SK-N-MC (cell line): ENCODE measurements at places on chromosomes 5 and 9.

DNA sequence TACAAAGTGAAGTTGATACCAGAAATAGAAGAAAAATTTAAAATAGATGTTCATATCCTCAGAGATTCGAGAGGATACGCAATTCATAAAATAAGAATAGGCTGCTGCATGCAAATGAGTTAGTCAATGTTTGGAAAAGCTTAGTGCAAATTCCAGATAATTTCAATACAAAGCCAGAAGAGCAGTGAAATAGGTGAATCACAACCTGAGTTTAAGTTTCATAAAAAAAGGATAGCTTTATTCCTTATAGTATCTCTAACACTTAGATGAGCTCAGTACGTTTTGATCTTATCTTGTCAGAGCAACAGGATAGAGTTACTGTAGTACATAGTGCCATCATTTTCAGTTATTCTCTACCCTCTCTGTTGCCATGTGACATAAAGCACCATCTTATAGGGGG, 653.4 kb upstream of the ZNF608 start:
- no peak for DNase-seq

DNA sequence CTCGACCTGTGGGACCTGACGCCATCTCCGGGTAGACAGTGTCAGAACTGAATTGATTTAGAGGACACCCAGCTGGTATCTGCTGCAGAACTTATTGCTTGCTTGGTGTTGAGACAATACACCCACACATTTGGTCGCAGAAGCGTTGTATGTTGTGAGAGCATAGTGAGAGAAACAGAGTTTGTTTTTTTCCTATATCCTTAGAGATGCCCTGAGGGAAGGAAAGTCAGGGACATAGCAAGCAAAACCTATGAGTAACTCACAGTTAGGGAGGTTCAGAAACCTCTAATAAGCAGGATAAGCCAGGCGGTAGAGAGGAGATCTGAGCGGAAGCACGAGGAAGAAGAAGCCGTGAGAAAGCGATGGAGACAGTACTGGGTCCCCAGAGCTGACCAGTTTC, 59.8 kb downstream of the PTCD2 start:
- no peak for DNase-seq

DNA sequence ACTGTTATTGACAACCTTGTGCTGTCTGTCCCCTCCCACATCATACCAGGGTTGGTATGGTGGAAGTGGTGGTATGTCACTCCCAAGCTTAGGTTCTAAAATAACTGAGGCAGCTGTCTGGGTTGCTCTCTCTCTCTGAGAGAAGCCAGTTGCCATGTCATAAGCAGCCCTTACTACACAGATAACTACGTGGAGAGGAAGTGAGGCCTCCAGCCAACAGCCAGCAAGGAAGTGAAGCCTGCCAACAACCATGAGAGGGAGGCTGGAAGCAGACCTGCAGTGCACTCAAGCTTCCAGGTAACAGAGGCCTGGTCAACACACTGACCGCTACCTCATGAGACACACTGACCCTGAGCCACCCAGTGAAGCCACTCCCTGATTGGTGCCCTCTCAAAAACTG, 18.6 kb downstream of the CTNNAL1 start:
- DNase-seq: no peak

DNA sequence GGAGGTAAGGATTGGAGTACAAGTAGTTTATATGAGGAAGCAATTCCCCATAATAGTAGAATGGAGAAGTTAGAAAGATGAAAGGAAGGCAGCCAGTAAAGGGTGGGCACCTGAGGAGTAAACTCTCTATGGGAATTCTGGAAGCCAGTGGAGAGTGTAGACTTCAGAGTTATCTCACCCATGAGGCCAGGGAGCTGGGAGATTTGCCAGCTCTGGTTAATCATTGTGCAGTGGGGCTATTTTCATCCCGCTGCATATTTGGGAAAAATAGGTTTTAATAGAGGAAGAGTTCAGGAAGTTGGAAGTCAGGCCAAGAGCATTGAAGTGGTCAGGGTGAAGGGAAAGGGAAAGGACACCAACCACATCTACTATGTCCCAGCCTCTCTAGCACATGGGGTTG, 242.3 kb upstream of the BRINP1 start:
- DNase-seq: no peak

DNA sequence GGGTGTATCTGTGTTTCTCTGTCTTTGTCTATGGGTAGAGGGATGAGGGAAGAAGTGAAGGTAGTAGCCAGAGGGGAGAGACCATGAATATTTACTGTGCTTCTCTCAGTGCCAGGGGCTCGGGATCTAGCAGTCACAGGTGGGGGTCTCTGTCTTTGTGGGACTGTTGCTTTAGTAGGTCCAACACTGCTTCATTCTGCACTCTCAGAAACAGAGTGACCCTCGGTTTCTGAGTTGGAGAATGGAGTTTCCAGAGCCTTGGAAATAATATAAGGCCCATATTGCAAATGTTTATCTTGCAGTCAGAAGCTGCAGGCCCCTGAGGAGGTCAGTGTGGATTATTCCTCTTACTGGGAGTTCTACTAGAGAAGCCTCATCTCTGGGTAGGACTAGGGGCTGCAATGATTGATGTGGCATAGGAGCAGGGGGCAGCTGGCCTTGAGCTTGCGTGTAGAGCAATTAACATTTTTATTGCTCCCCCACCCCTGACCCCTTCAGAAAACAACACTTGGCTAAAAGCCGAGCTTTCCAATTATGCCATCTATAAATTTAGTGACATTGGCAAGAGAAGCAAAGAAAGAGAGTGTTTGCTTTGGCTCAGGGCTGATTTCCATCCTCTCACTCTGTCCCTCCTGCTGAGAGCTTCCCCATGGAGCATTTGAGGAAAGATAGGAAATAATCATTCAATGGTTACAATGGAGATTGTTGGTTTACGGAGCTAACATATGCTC, 55.0 kb upstream of the TRPC7 start:
- no peak for DNase-seq

DNA sequence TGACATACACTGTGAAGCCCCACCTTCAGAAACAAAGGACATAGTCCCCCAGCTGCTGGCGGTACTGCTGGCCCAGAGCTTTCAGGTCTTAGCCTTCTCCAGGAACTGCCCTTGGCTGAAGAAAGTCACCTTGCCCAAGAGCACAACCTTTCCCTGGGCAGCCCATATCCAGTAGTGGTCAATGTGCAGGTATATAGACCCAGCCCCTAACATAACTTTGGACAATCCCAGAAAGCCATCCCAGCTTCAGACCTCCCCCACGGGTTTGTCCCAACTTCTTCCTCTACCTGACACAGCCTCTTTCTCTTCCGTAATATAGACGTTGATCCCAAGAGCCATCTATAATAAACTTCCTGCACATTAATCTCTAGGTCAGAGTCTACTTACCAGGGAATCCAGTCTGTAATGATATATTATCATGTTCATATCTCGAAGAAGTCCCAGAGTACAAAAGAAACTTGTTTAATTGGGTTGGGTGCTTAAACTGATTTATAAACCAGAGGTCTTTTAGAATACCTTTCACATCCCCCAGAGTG, 157.4 kb downstream of the SNCAIP start:
- DNase-seq: no peak

GRCh38 chr5:86337667-86338460, 279.9 kb upstream of the COX7C start:
- DNase-seq: no peak

GRCh38 chr5:163312598-163312997, 124.8 kb upstream of the CCNG1 start:
- DNase-seq: no peak

- DNase-seq: no peak
Observed at GRCh38 chr9:69120380-69121154, 53.5 kb upstream of the TJP2 start.

GRCh38 chr5:54162184-54162583, 148.2 kb downstream of the ARL15 start:
- no peak for DNase-seq

- DNase-seq: no peak
Observed at GRCh38 chr5:96075579-96076289, 114.1 kb upstream of the ELL2 start.

DNA sequence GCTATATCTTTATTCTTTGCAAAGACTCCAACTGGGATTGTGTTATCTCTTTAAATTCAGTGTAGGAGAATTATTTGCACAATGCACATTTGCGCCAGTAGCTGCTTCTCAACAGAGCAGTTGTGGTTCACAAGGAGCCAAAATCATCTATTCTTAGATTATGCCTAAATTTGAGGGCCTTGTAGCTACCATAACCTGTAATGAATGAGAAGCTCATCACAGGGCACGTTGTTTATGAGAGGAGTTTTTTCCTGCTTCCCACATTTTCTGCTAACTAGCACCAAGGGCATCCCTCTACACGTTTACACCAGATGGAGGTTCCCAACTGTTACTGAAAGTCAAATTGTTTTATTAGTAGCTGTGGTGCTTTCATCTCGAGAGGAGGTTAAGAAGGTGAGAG, 322.4 kb downstream of the TMEM161B start:
- no peak for DNase-seq

GRCh38 chr5:43772764-43773477, 169.9 kb downstream of the NNT start:
- peak; percentile 99 for DNase-seq

GRCh38 chr5:96958977-96959376, 23.1 kb downstream of the LNPEP start:
- no peak for DNase-seq

DNA sequence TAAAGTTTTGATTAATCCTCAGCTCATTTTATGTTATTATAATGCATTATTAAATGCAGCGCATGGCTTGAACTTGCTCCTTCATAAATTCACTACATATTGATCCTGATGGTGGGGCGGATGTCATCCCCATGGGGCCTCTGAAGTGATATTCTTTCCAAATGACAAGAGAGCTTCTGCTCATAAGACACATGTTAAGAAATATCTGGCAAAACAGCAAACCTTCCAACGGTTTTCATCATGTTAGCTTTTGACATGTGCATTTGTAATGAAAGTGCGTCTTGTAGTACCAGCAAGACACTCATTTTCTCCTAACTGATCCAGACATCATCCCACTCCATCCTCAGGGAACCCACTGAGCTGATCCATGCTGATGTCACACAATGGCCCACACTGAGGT, 45.7 kb downstream of the SEMA5A start:
- no peak for DNase-seq

- DNase-seq: no peak
Observed at GRCh38 chr5:616484-617039, 4.4 kb downstream of the CEP72 start.

DNA sequence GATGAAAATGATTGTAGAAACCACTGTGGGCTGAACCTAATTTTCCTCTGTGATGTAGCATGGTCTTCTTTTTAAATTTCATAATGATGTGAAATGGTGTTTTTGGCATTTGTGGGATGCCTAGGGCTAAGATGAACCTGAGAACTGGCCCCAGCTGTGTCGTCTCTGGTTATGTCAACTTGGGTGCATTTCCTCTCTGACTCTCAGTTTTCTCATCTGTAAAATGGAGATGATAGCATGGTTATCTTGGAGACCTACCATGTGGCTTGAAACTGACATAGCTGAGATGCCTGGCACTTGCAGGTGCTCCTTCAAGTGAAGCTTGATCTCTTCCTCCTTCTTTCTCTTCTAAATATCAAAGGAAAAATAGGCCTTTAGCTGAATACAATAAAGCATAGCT, 77.8 kb downstream of the BOD1 start:
- no peak for DNase-seq

DNA sequence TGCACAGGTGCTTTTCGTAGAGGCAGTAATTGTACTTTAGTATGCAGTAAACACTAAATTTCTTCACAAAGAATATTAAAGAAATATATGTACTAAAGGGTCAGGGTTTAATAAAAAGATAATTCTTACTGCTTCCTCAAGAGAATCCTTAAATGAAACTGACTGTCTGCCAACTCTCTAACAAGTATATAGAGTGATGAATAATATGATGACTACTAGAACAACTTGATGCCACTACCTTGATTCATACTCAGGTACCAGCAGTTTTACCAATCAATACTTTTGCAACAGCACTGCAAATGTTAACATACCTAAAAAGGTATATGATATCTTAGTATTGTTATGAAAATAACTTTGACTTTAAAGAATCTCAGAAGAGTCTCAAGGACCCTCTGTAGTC, 3.8 kb downstream of the YIPF5 start:
- DNase-seq: no peak

- no peak for DNase-seq
Observed at GRCh38 chr5:94180761-94181160, 437.6 kb downstream of the KIAA0825 start.

GRCh38 chr5:98391921-98392625, 381.4 kb upstream of the RGMB start:
- no peak for DNase-seq

DNA sequence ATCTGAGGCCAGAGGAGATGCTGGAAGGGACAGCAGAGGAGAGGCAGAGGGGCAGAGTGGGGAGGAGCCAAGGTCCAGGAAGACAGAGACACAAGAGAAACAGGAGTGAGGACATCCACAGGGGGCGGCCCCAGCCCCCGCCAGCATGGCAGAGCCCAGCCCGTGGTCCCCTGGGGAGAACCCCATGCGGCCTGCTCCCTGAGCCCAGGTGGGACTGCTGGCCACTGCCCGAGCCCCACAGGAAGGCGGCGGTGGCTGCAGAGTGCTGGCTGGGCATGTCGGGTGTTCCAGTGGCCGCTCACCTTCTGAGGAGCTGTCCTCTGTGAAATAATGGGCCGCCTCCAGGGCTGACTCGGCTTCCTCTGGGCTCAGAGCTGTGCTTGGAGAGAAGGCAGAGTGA, 8.9 kb upstream of the MRNIP start:
- no peak for DNase-seq

DNA sequence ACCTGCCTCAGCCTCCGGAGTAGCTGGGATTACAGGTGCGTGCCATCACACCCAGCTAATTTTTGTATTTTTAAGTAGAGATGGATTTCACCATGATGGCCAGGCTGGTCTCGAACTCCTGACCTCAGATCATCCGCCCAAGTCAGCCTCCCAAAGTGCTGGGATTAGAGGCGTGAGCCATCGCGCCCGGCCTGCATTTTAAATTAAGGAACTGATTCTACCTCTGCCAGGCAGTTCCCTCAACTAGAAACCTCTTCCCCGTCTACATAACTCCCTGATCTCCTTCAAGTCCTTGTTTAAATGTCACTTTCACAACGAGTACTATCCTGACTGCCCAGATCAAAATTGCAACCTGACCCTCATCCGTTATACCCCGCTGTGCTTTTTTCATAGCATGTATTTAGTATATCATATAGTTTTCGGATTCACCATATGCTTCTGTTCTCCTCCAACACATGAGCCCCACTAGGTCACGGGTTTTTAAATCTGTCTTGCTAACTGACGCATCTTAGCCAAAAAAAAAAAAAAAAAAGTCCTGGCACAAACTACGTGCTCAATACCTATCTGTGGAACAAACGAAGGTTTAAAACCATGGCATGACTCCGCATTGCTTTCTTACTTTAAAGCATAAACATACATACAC, 858 bp upstream of the SOWAHA start:
- DNase-seq: no peak

GRCh38 chr5:128135286-128135685, 51.7 kb downstream of the SLC12A2 start:
- no peak for DNase-seq
